CD4-positive, alpha-beta memory T cell (primary cell): ENCODE measurements at places on chromosomes 1 and 21. TPM values are rescaled to one million over a fixed set of nuclear protein-coding genes. Genes with fewer than 3 reads are reported as not detected.
A peak's percentile ranks its signal among the peaks of the same experiment; 100 is the strongest.

The ZBTB8A gene
- total RNA-seq: not detected

The HES4 gene
- total RNA-seq: not detected

The GSTM5 gene
- total RNA-seq: not detected

The AMY2B gene
- 63.8 TPM for total RNA-seq

The FCGR2B gene
- total RNA-seq: 0.93 TPM

The KRTAP23-1 gene
- total RNA-seq: not detected

The S100A5 gene
- 0.93 TPM for total RNA-seq

The OLIG2 gene
- total RNA-seq: not detected

GRCh38 chr1:63916485-63917360 lies 142.9 kb downstream of the ROR1 start:
- H3K4me1 ChIP-seq: no peaks in the 10 kb centered on the region
- H3K27me3 ChIP-seq: no peaks in the 10 kb centered on the region
- no peaks in the 10 kb centered on the region for H3K36me3 ChIP-seq
- no peak overlapping the region for H3K27ac ChIP-seq
- H3K4me3 ChIP-seq: no peak overlapping the region
- no peak for DNase-seq

GRCh38 chr1:182087719-182088350 lies 26.3 kb upstream of the ZNF648 start:
- H3K27me3 ChIP-seq: no peaks in the 10 kb centered on the region
- H3K36me3 ChIP-seq: no peaks in the 10 kb centered on the region
- H3K4me1 ChIP-seq: peaks cover 54% of the 10 kb centered on the region
- DNase-seq: peak; percentile 66
- peak overlapping the region; percentile 72 for H3K27ac ChIP-seq
- no peak overlapping the region for H3K4me3 ChIP-seq

- no peak overlapping the region for H3K4me3 ChIP-seq
- no peaks in the 10 kb centered on the region for H3K4me1 ChIP-seq
- H3K27ac ChIP-seq: no peak overlapping the region
- DNase-seq: no peak
- H3K36me3 ChIP-seq: no peaks in the 10 kb centered on the region
- no peaks in the 10 kb centered on the region for H3K27me3 ChIP-seq
Observed at GRCh38 chr1:34762474-34763141, 3.1 kb downstream of the GJB4 start.

GRCh38 chr21:17441370-17441769 lies 71.5 kb upstream of the CXADR start:
- H3K4me3 ChIP-seq: no peak overlapping the region
- no peaks in the 10 kb centered on the region for H3K4me1 ChIP-seq
- H3K27me3 ChIP-seq: no peaks in the 10 kb centered on the region
- no peak for DNase-seq
- H3K36me3 ChIP-seq: no peaks in the 10 kb centered on the region
- H3K27ac ChIP-seq: no peak overlapping the region

- H3K36me3 ChIP-seq: no peaks in the 10 kb centered on the region
- H3K4me3 ChIP-seq: no peak overlapping the region
- H3K27ac ChIP-seq: no peak overlapping the region
- no peaks in the 10 kb centered on the region for H3K4me1 ChIP-seq
- H3K27me3 ChIP-seq: no peaks in the 10 kb centered on the region
- DNase-seq: no peak
Observed at GRCh38 chr1:23470282-23471070, 13.5 kb downstream of the ASAP3 start.

DNA sequence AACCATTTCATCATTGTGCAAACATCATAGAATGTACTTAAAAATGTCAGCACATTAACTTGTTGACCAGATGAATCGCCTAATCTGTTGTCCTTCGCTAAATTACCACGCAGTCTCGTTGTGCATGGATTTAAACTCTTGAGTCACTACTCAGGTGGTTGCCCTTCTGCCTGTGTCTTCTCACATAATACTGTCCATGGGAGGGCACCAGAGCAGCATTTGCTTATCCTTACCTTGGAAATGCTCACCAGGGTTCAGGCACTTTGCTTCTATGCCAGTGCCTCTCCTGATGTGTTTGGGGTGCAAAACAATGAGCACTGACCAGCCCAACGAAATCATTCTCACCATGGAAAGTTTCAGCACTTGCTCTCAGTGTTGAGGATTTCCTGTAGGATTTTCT lies 559.9 kb downstream of the RWDD3 start:
- H3K36me3 ChIP-seq: no peaks in the 10 kb centered on the region
- DNase-seq: no peak
- H3K4me1 ChIP-seq: no peaks in the 10 kb centered on the region
- H3K4me3 ChIP-seq: no peak overlapping the region

- H3K4me1 ChIP-seq: no peaks in the 10 kb centered on the region
- H3K27me3 ChIP-seq: no peaks in the 10 kb centered on the region
- no peak overlapping the region for H3K27ac ChIP-seq
- H3K4me3 ChIP-seq: no peak overlapping the region
Observed at GRCh38 chr1:68558321-68559026, 61.6 kb upstream of the DEPDC1 start.

- no peak overlapping the region for H3K27ac ChIP-seq
- H3K4me3 ChIP-seq: no peak overlapping the region
- no peaks in the 10 kb centered on the region for H3K27me3 ChIP-seq
- DNase-seq: no peak
- H3K4me1 ChIP-seq: no peaks in the 10 kb centered on the region
Observed at GRCh38 chr1:28853093-28853742, 41.2 kb downstream of the OPRD1 start.

DNA sequence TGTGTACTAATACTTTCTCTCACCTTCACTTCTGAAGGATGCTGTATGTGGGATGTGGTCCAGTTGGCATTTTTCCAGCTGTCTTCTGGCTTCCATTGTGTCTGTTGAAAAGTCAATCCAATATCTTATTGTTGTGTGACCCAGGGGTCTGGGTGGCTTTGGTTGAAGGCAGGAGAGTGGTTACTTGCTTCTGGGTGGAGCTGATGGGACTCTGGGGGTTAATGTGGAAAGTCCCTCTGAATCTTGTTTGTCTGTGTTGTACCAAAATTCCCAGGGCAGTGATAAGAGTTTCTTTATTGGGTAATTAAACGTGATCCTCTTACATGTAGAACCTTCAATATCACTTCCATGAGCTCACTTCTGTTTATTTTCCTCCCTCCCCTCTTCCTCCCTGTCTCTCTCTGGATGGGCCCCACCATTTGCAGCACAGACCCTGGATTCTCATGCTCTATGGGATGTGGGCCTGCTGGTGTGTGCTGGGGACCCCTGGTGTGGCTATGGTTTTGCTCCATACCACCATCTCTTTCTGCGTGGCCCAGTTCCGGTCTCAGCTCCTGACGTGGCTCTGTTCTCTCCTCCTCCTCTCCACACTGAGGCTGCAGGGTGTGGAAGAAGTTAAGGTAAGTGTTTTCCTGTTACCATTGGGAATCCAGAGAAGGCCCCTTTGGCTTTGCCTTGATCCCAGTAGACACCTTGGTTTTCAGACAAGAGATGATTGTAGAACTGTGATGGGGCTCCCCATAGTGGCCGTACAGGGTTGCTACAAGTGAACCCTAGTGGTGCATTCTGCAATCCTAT lies 71.5 kb downstream of the HHAT start:
- peak; percentile 45 for DNase-seq
- no peaks in the 10 kb centered on the region for H3K27me3 ChIP-seq
- peaks cover 16% of the 10 kb centered on the region for H3K4me1 ChIP-seq
- H3K27ac ChIP-seq: no peak overlapping the region

DNA sequence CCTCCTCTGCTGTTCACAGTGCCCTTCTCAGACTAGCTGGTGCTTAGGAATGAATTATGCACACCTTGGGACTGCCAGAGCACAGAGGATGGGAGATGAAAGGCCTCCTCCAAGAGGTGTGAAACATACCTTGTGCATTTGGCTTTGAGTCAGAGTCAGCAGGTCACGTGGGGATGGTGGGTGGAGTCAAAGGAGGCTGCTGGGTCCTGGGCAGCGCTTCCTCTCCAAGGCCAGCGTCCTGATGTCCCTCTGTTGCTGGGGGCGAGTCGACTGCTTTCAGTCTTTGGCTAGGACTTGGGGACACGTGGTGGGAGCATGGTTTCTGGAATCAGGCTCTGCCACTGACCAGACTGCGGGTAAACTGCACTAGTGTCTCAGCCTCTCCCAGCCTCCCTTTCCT lies 91.2 kb downstream of the AJAP1 start:
- H3K27ac ChIP-seq: no peak overlapping the region
- H3K36me3 ChIP-seq: no peaks in the 10 kb centered on the region
- H3K27me3 ChIP-seq: no peaks in the 10 kb centered on the region
- H3K4me3 ChIP-seq: no peak overlapping the region
- DNase-seq: no peak

- no peaks in the 10 kb centered on the region for H3K27me3 ChIP-seq
- H3K4me1 ChIP-seq: peaks cover 9% of the 10 kb centered on the region
- H3K4me3 ChIP-seq: no peak overlapping the region
- no peaks in the 10 kb centered on the region for H3K36me3 ChIP-seq
- H3K27ac ChIP-seq: no peak overlapping the region
- no peak for DNase-seq
Observed at GRCh38 chr1:61157468-61157987, 75.2 kb downstream of the NFIA start.

GRCh38 chr1:25732821-25733220 lies 67.2 kb upstream of the SELENON start:
- H3K36me3 ChIP-seq: no peaks in the 10 kb centered on the region
- no peak overlapping the region for H3K4me3 ChIP-seq
- no peak overlapping the region for H3K27ac ChIP-seq
- DNase-seq: no peak
- H3K27me3 ChIP-seq: no peaks in the 10 kb centered on the region

- no peak overlapping the region for H3K4me3 ChIP-seq
- H3K4me1 ChIP-seq: peaks cover 47% of the 10 kb centered on the region
- no peaks in the 10 kb centered on the region for H3K36me3 ChIP-seq
Observed at GRCh38 chr1:235998812-235999211, 66.1 kb downstream of the NID1 start.

- H3K27me3 ChIP-seq: no peaks in the 10 kb centered on the region
- H3K4me3 ChIP-seq: no peak overlapping the region
- peaks cover 48% of the 10 kb centered on the region for H3K4me1 ChIP-seq
- H3K27ac ChIP-seq: peak overlapping the region; percentile 75
Observed at GRCh38 chr1:39214021-39214713, 9.7 kb downstream of the MACF1 start.

DNA sequence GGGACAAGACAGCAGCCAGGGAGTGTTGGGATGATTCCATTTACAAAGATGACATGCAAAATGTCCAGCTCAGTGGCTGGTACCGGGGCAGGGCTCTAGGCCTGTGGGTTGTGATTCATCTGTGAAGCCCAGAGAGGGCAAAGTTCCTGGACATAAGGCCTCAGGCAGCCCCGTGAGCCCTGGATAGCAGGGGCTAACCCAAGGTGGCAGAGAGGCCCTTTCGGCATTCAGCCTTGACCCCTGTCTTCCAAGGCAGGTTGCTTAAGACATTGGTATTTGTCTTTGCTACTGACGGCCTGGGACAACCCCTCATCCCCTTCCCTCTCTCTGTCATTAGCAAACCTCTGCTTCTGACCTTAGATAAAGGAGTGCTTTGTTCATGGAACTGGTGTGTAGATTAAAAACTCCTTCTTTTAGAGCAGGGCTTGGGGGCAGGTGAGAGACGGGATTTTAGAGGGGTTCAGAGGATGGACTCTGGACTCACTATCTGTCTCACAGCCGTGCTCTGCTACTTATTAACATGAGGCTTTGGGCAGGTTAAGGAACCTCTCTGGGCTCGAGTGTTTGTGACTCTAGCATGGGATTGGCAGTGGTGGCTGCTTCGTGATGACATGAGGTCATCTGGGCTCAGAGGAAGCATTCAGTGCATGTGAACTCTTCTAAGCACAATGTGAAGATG lies 36.3 kb downstream of the TMEM51 start:
- no peak overlapping the region for H3K27ac ChIP-seq
- DNase-seq: no peak
- no peak overlapping the region for H3K4me3 ChIP-seq
- H3K36me3 ChIP-seq: no peaks in the 10 kb centered on the region
- no peaks in the 10 kb centered on the region for H3K4me1 ChIP-seq

- H3K27me3 ChIP-seq: no peaks in the 10 kb centered on the region
- DNase-seq: no peak
- no peak overlapping the region for H3K4me3 ChIP-seq
- peaks cover 79% of the 10 kb centered on the region for H3K36me3 ChIP-seq
- no peak overlapping the region for H3K27ac ChIP-seq
- H3K4me1 ChIP-seq: peaks cover 24% of the 10 kb centered on the region
Observed at GRCh38 chr1:153939476-153939875, 7.0 kb downstream of the DENND4B start.

GRCh38 chr1:45522324-45523104 lies 830 bp upstream of the PRDX1 start:
- DNase-seq: no peak
- H3K27me3 ChIP-seq: no peaks in the 10 kb centered on the region
- peaks cover 4% of the 10 kb centered on the region for H3K36me3 ChIP-seq
- peaks cover 25% of the 10 kb centered on the region for H3K4me1 ChIP-seq
- H3K4me3 ChIP-seq: peak overlapping the region; percentile 90
